ENCODE measurements at places on chromosomes 6 and 20.

DNA sequence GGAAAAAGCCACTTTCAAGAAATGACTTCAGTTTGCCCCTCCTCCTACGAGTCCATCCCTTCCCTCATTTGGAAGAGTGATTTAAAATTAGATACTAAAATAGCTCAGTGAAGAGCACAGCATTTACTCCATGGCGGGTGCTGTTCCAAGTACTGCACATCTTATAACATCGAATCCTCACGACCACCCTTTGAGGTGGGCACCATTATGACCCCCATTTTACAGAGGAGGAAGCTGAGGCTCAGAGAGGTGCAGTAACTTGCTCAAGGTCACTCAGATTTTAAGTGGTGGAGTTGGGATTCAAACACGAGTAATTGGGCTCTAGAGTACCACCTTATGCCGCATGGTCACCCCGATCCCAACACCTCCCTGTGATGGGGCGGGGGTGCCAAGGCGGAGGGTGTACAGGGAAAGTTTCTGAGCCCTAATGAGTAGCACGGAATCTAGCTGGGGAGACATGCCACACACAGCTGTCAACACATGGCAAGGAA, 25.5 kb downstream of the TTBK1 start:
- DNase-seq, result no peak

DNA sequence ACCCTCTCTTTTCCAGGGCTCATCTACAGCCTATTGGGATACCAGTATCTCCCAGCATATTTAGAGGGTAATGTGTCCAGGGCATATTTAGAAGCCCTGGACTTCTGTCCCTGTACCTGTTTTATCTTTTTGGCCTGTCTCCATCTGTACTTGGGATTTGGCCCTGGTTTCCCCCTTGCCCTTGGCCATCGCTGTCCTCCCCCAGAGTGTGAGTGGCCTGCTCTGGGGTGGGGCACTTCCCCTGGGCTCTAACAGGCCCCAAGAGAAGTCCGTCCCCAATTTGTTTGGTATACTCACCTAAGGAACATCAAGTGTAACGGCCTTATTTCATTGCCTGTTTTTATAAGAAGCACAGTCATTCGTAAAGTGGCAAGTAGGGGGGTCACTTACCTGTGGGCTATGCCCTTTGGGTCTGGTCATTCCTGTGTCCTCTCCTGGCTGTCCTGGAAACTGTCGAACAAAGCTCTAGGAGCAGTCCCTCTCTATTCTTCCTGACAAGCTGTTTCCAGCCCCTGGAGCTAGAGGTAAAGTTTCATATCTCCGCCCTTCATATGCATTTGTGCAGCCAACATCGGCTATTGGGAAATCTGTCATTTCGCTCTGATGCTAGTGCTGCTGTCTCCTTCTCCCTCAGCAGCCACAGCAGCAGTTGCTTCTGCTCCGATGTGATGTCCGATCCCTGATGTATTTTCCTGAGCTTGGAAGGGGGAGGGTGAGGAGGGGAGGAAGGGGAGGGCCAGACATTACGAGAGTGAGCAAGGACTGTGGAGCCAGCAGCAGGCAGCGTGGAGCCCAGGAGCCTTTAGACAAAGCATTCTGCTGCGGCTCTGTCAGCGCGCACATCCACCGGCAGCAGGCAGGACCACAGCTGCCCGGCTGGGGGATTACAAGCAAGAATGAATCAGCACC, 83.4 kb downstream of the TCP11 start:
- no peak for DNase-seq

DNA sequence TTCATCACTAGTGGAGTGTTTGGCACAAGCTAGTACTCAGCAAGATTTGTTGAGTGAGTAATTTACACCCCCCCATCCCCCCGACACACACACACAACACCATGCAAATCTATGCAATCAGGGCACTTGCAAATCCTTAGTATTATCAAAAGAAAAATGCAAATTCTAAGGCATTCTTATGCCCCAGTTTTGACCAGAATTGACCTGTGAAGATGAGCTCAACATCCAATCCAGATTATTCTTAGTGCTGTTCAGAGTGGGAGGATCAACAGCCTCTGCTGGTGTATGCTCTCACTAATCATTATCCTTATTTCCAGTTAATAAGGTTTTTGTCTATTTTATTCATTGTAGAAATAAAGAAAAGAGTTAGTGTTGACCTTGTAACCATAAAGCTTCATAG, 185.4 kb downstream of the PLCB1 start:
- DNase-seq, result no peak

- no peak for DNase-seq
Observed at GRCh38 chr6:142867355-142867801, 77.6 kb downstream of the HIVEP2 start.

DNA sequence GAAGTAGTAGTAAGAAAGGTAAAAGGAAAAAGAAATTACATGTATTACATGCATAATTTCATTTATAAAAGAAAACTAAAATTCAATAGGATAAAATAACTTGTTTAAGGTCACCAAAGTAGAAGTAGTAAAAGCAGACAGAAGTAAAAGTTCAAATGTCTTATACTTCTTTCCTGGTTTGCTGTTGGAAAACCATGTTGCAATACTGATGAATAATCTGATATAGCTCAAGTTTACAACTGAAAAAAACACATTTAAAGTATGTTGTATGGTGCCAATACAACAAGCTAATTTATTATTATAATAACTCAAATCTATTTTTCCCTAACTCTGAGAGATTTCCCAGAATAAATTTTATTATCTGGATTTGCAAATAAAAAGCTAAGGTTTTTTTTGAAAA, 78.3 kb downstream of the PHIP start:
- no peak for DNase-seq

GRCh38 chr6:3798055-3798919, 46.8 kb upstream of the PXDC1 start:
- no peak for DNase-seq

- DNase-seq, result no peak
Observed at GRCh38 chr6:43395776-43396175, 26.3 kb upstream of the ZNF318 start.

- DNase-seq, result no peak
Observed at GRCh38 chr6:137982418-137983189, 115.5 kb downstream of the TNFAIP3 start.

GRCh38 chr6:134994431-134994830, 44.5 kb upstream of the ALDH8A1 start:
- DNase-seq, result no peak

DNA sequence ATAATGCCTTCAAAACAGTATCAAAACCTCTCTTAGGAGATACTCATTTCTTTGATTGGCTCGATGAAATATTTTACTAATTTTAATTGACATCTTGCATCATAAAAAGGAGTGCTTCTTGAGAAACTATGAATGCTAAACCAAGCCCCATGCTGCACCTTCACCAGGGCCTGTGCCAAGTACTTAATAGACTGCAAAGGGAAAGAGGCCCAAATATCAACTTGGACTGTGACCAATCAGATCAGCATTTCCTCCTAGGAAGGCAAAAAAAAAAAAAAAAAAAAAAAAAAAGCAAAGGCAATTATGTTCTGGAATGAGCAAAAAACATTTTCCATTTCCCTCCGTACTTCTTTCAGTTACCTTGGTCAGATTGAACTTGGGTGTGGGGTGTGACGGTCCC, 253.0 kb upstream of the SOX4 start:
- no peak for DNase-seq

DNA sequence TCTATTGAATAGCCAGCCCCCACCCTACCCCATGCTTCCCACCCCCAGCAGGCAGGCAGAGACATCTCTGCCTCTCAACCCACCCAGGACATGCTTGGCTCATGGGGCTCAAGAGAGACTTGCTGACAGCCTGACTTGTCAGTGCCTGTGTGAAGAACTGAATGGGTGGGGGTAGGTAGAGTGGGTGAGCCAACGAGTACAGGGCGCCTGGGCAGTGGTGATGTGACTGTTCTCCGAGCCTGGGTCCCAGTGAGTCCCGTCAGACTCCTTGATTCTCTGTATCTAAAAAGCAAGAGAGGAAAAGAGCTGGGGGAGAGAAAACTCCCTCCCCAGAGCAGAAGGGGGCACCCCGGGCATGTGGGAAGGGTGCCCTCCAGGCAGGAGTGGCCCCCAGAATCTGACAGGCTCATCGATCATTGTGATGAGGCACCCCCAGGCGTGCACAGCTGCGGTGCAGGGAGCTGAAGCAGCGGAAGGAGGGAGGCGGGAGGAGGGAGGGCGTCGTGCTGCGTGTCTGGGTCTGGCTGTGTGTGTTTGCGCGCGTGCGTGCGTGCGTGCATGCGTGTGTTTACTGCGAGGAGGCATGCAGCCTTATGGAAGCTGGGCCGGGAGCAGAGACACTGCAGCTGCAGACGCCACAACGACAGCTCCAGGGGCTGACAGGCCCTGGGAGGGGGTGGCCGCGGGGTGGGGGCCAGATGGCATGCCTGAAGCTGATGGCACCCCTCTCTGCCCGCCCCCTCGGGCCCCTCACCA, 40.2 kb downstream of the FOXP4 start:
- no peak for DNase-seq

DNA sequence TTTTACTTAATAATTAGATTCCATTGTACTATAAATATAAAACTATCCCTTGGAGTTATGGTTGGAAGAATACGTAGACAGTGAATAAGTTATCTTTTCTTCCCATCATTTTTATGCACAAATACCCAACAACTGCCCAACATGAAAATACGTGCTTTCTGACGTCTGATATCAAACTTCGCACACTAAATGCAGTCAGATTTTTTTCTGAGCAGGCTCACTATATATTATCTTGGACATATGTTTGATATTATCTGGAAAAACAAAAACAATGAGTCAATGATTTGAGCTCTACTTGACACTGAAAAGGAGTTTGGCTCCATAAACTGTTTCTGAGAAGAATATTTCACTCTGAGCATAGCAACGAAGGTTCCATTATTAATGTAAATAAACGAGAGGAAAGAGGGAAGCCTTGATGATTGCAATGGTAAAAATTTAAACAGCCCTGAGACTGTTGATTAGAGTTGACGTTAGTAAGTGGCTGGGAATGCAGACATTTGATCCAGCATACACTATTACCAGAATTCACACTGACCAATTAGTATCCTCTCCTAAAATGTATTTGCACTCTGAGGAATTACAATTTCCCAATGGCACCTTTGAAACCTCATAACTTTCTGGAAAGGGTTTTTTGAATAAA, 1090.0 kb downstream of the EPHA7 start:
- DNase-seq, result no peak

- DNase-seq, result no peak
Observed at GRCh38 chr6:161186173-161186769, 87.6 kb downstream of the AGPAT4 start.

GRCh38 chr20:6994452-6994851, 227.0 kb downstream of the BMP2 start:
- DNase-seq, result no peak

GRCh38 chr20:20188647-20189046, 136.3 kb downstream of the CFAP61 start:
- DNase-seq, result no peak

DNA sequence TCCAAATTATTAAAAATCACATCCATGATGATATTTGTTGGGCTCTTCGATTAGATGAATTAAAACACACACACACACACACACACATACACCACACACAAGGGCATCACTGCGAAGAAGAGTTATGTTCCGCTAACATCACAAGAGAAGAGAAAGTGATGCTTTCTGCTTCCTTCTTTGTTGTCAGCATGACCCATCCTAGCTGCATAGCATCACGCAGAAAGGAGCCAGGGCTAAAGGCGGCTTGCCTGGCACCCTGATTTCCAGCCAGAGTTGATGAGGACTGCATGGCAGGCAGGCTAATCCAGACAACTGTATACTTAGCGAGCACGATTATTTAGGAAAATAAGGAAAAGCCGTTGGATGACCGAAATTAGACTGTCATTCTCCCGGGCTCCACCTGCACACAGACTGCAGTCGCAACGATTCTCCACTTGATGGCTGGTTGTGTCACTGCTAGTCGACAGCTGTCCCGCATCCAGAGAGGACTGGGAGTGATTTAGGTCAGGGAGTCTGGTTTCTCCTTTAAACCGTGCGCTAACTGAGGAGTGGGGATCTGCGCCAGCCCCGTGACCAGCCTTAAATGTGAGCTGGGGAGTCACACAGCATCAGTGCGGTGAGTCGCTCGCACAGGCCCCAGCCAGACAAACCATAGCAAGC, 70.6 kb upstream of the SOX4 start:
- DNase-seq, result no peak

DNA sequence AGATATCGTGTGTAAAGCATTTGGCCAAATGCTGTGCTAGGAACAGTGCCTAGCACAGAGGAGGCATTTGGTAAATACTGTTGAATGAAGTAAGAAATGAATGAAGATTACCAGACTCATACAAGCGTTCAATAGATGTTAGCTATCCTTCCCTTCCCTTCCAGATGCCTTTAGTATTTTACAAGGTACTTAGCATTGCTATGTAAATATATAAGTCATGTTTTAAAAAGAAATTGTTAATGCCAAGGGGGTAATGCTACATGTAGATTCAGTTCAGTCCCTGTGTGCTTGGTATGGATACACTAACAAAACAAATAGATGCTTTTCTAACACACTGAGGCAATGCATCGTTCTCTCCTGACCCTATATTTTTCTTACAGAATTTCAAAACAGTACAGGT, 407.2 kb downstream of the ADGRB3 start:
- DNase-seq, result no peak

- no peak for DNase-seq
Observed at GRCh38 chr20:44151621-44152416, 35.2 kb downstream of the JPH2 start.

DNA sequence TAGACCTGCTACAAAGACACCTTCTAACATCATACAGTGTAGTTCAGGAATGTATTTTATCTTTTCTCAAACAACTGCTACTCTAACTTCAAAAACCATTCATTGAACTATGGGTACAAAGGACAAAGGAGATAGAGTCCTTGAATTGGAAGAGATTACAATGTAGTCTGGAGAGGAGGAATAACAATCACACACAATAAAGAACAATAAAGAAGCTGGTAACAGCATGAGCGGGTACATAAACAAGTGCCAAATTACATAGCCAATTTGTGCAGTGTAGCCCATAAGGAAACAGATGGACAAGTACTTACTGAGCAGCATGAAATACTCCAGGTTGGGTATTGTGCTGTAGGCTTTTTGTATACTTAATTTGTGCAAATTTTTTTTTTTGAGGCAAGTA, 44.3 kb downstream of the OSTM1 start:
- DNase-seq, result no peak
